ENCODE measurements at places on chromosomes 6 and 20.

- DNase-seq: no peak
These were observed 56.2 kb downstream of the SNX9 start for GRCh38 chr6:157879034-157879872.

GRCh38 chr6:104595311-104595820 lies 264.4 kb downstream of the HACE1 start:
- DNase-seq: no peak

GRCh38 chr6:128966934-128967333 lies 84.0 kb downstream of the LAMA2 start:
- no peak for DNase-seq

GRCh38 chr6:29919506-29920445 lies 22.6 kb upstream of the HLA-A start:
- DNase-seq: no peak

- DNase-seq: no peak
These were observed 301.8 kb upstream of the AGPAT4 start for GRCh38 chr6:161575523-161576254.

DNA sequence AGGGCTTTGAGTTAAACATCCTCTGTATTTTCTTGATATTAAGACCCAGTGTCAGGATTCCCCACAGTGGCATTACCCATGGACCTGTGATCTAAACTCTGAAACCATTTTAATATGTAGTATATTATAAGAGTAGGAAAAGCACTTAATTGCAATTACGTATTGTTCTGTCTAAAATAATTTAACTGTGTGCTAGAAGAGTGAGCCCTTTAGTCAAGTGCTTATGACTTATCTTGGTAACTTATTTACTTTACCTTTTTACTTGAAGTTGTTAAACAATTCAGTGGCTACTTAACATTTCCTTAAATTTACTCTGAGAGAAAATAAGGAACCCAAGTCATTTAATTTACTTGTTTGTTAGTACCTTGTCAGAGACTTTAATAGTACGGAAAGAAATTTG lies 173.6 kb downstream of the CDKAL1 start:
- no peak for DNase-seq

GRCh38 chr6:168100803-168101589 lies 22.0 kb upstream of the FRMD1 start:
- DNase-seq: no peak
